ENCODE measurements at places on chromosomes 12 and 14.

GRCh38 chr12:64006211-64006825 lies 161.8 kb downstream of the SRGAP1 start:
- no peak for DNase-seq

GRCh38 chr14:40574780-40575179 lies 1031.9 kb upstream of the LRFN5 start:
- no peak for DNase-seq

DNA sequence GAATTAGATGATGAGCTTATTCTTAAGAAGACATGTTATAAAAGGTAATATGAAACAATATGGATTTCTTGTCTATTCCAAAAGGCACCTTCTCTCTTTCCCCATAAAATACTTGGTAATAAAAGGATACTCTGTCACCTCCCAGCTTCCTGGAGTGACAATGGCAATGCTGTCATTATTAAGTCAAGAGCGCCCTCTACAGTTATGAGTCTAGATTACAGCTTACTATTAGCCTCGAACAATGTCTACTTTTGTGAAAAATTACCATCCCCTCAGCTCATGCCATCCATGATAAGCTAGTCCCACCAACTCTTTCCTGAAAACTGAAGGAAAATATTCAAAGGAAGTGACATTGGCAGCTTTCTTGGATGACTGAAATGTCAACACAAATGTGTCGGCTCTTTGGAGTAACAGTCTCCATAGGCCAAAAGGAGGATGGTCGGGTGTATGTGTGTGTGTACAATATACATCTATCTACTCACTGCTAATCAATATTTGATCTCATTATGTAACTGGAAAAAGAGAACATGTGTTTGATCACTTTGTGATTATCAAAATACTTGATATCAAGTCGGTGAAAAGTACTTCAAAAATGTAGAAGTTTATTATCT lies 48.7 kb upstream of the CDKN3 start:
- no peak for DNase-seq

- DNase-seq, result no peak
Observed at GRCh38 chr14:95033682-95034632, 123.4 kb downstream of the DICER1 start.

DNA sequence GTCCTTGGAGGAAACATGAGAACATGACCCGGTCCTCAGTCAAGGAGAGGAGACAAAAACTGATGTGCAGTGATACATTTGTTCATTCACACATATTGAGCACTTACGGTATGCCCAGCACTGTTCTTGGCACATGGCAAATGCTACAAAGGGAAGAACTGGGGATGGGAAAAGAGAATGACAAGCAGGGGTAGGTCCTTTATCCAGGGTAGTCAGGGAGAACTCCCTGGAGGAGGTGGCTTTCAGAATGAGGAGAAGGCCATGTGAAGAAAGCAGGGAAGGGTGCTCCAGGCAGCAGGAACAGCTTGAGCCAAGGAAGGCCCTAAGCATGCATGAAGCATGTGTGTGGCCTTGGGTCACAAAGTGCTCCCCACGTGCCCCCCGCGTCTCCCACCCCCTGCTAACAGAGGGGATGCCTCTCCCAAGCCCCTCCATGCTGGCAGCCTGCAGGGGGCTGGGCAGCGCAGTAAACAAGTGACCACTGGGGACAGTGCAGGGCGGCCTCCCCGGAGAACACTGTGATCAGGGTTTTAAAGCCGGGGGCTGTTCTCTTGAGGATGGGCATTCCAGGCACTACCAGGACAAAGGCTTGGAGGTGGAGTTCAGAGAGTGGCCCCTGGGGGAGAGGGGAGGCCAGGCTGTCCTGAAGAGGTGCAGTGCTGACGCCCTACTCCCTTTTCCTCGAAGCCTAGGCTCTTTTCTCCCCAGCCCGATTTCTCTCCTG lies 71.0 kb downstream of the PHETA1 start:
- no peak for DNase-seq

- DNase-seq, result no peak
Observed at GRCh38 chr14:69617796-69618195, 6.4 kb downstream of the SUSD6 start.

- peak; percentile 50 for DNase-seq
Observed at GRCh38 chr14:35789651-35790050, 19.4 kb downstream of the RALGAPA1 start.

- no peak for DNase-seq
Observed at GRCh38 chr14:33916663-33917565, 34.0 kb downstream of the EGLN3 start.

- DNase-seq, result no peak
Observed at GRCh38 chr12:26428420-26428819, 233.0 kb downstream of the SSPN start.

DNA sequence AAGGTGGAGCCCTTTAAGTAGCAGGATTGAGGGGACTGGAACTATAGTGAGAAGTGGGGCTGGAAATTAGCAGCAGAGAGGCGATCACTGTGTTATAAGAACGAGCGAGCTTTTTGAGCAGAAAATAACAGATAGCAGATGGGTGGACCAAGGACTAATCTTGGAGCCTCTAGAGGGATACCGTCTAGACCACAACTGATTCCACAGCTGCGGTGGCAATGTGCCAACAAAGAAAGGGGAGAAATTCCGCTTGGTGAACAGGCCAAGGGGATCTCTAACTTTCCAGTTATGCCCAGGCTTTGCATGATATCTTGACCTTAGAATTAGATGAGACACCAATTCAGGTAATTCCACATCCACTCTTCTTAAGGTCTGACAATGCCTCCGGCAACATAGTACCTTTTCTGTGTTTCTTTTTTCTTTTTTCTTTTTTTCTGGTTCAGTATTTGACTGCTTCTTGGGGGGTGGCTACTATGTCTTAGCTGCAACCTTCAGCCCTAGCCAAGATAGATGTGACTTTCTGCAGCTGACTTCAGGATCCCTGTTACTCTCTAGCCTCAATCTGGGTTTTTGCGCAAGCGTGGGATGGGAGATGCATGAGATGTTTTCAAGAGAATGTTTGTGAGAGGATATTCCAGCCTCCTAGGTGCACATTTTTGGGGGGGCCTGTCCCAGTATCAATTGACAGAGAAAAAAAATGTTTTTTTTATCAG lies 143.4 kb upstream of the CPSF6 start:
- DNase-seq, result no peak

DNA sequence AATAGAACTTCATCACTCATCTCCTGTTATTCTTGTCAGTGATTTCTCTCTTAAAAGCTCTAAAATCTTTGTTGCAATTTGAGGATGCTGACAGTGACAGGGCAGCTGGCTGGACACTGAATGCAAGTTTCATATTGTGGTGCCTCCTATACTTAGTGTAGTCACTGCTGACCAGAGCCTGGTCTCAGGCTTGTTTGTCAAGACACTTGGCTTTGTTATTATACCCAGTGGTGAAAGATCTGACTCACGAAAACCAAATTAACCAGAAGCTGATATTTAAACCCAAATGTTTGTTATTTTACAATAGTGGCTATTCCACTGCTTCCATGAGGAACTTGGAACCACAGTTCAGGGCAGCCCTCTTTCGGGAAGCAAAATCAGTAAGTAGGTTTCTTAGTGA lies 42.8 kb downstream of the RPGRIP1 start:
- DNase-seq, result no peak

GRCh38 chr14:93832081-93832480 lies 43.8 kb upstream of the PRIMA1 start:
- no peak for DNase-seq

DNA sequence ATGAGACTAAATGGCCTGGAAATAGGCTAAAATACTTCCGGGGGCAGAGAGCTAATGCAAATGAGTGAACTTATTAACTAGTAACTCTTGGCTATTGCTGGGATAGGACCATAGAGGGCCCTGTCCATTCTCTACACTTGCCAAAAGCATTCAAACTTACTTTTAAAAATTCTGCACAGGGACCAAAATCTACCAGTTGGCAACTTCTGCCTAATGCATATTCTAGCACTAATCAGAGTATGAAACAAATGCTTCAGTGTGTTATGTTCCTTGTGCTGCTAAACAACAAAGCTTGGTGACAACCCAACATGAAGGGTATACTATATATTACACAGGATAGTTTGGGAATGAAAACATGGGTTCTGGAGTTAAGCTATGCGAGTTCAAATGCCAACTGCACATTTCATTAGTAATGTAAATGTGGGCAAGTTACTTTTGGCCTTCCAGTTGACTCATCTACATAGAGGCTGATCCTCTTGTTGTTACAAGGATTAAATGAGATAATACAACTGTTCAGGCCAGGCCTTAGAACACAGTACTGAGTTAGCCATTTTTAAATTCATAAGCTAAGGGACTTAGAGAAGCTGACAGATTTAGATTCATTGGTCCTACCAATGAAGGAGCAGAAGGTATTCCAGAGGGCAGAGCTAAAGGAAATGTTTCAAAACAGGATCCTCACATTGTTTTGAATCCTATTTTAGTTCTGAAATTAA lies 32.4 kb downstream of the HIGD1C start:
- DNase-seq, result no peak

GRCh38 chr12:47863467-47863866 lies 41.3 kb downstream of the VDR start:
- DNase-seq, result no peak

DNA sequence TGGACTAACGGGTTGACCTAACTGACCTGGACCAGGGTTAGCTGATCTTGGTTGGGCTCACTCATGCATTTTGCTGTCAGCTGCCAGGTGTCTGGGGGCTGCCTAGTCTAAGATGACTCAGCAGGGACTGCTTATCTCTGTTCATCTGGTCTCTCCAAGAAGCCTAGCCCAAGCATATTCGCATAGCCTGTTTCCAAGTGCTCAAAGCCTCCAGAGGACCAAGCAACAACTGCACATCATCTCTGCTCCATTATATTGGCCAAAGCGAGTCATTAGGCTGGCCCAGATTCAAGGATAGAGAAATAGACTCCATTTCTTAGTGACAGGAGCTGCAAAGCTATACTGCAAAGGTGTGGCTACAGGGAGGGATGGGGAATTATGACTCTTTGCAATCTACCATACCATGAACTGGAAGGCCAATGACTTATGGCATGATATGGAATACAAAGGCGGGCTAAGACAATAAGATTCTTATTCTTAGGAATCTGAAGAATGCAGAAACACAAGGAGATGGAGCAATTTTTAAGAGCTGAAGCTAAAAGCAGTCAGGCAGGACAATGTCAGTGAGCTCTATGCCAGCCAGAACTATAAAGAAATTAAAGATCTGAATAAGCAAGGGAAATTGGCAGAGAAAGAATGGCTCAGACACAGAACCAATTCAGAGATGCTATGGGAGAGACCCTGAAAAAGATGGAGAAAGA lies 194.6 kb upstream of the FSCB start:
- no peak for DNase-seq

- DNase-seq, result no peak
Observed at GRCh38 chr14:76917158-76917596, 91.0 kb downstream of the LRRC74A start.

DNA sequence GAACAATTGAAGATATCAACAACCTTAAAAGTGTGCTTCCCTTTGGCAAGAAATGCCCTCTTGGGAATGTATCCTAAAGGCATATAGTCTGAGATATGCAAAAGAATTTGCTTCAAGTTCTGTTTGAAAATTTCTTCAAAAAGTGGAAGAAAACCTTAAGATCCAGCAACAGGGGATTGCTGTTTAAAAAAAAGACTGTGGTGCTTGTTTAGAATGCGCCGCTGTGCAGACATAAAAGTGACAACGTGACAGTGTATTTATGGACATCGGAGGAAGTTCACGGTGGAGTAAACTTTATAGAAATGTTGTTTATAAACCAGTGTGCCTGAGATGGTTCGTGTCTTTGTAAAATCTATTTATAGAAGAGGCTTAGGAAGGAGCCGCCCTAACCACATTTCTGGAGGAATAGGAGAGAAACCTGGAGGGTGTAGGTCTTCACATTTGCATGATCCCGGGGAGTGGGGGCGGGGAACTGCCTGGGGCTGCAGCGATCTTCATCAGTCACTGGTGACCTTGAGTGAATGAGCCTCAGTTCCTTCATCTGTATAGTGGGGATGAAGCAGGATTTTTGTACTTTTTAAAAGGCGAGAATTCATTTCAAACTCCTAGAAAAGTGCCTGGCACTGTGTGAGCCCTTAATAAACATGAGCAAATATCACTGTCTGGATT lies 27.5 kb downstream of the ADGRD1 start:
- DNase-seq, result no peak

DNA sequence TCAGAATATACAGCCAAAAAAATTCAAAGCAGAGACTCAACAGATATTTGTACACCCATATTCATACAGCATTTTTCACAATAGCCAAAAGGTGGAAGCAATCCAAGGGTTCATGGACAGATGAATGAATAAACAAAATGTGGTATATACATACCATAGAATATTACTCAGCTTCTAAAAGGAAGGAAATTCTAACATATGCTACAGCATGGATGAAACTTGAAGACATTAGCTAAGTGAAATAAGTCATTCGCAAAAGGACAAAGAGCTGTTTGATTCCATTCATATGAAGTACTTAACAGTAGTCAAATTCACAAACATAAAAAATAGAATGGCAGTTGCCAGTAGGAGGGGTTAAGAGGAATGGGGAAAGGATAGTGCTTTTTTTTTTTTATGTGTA lies 91.8 kb upstream of the ARID2 start:
- no peak for DNase-seq

GRCh38 chr14:105283899-105284298 lies 16.9 kb downstream of the BRF1 start:
- DNase-seq, result peak; percentile 32

DNA sequence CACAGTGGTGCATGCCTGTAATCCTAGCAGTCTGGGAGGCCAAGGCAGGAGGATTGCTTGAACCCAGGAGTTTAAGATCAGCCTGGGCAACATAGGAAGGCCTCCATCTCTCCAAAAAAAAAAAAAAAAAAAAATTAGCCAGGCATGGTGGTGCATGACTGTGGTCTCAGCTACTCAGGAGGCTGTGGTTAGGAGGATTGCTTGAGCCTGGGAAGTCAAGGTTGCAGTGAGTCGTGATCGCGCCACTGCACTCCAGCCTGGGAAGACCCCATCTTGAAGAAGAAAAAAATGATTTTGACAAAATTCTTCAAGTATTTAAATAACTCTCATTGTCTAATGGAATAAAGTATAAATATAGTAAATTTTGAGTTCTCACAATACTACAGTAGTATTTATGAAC lies 219.2 kb upstream of the SSTR1 start:
- DNase-seq, result no peak

GRCh38 chr12:104313568-104314241 lies 10.2 kb downstream of the EID3 start:
- no peak for DNase-seq

DNA sequence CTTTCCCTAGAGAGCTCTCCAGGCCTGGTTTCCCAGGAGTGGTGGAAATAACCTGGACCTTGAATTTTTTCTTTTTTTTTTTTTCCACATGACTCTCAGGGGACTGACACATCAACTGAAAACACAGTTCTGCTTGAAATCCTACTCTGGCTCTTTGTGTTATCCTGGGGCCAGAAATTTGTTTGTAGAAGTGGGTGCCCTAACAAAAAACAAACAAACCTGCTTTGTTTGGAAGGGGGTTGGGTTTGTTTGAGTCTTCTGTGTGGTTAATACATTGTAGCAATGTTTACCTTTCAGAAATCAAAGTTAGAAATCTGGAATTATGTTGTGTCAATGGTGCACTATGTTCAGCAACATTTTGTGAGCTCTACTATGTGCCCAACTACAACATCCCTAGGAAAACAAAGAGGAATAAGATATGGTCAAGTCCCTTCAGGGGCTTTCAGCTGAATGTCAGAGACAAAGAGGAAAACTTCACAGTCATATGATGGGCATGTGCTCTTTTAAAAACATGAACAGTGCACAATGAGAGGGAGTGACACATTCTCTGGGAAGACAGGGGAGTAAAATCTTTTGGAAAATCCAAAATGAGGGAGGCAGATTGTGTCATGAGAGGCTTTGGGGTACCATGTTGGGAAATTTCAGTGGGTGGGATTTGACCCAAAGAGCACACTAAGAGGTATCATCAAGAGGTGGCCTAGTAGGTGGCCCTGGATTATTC lies 1.5 kb upstream of the IGF1 start:
- DNase-seq, result no peak
